ENCODE measurements at places on chromosomes 12 and 14.

DNA sequence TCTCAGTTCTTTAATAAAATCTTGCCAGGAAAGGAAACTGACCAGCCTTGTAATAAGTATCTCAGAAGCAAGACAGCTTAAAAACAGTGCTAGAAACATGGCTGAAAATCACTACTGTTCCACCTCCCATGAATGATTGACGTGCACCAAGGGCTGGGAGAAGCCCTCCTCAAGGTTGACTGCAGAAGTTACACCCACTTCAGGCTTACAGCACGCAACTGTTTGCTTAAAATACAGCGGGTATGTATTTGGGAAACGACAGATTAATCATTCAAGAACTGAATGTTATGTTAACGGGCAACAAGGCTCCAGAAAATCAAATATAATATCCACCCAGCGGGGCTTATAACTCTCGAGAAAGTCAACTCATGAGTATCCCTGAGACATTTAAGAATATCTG lies 22.1 kb downstream of the PRKD1 start:
- no peak for DNase-seq

DNA sequence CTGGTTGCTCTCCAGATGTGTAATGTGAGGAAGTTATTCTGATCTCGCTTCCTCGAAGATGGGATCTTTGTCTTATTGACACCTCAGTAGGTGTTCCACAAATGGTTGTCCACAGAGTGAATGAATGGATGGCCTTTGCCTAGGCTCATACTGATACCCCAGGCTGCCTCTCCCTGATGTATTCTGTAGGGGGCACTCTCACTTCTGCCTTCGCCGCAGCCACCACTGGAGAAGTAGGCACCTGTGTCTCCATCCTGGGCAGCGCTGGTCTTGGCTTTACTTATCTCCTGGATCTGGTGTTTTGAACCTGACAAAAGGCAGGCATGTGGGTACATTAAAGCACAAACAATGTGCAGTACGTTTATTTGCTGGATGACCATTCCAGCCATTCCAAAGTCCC lies 82.1 kb downstream of the ZFP36L1 start:
- DNase-seq, result no peak

DNA sequence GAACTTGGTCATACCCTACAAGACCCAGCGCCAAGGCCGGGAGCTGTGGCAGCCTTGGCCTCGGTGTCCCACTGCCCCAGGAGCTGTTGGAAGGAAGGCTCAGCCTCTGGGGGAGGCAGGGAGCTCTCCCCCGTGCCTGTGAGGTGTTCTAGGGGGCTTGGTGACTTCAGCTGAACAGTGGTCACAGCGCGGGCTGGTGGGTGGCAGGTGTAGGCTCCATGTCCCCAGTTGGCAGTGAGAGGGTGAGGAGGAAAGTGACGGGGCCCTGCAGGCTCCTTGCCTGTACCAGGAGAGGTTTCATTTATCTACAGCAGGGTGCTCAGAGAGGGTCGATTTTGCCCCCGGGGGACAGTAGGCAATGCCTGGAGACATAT lies 47.5 kb downstream of the DLK1 start:
- no peak for DNase-seq

- DNase-seq, result no peak
These were observed 47.9 kb downstream of the RPH3A start for GRCh38 chr12:112839386-112839972.

GRCh38 chr14:75369506-75369905 lies 58.3 kb upstream of the JDP2 start:
- no peak for DNase-seq

DNA sequence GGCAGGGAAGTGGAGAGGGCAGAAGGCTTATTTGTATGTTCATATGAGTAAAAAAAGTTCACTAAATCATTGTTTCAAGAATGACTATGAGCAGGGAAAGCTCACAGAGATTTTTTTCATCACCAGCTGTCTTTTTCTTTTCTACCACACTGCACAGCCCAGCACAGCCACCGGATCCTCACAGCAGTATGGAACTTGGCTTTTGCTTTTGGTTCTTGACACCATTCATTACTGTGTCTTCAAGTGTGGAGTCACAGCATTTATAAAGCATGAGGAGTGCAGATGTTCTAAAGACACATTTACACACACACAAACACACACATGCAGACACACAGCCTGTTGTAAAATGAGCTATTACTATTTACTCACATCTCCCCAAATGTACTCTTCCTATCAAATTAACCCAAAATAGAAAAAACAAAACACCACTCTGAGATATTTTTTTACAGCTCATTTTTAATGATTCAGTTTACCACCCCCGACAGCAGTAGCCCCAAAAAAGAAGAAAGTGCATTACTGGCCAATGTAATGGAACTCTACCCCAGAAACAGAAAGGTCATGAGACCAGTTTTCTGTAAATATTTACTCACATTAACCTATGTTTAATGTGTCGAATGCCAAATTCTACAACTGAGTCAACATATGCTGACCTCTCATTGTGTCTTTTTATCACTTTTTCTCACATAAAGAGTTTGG lies 60.5 kb downstream of the BTG1 start:
- DNase-seq, result no peak

DNA sequence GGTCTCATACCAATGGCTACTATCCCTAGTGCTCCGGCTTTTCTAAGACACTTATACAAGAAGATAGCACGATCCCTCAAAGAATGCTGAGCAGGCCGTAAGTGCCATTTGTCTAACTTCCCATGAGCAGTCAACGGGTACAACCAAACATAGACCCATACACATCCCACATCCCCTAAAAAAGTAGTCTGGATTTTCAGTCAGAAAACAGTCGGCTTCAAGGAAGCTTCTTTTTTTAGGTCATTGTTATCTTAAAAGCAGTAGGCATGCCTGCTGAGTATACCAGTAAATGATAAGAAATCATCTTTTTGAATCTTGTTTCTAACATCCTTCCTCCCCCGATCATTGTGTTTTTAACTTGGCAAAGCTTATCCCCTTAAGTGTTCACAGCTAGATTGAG lies 19.8 kb downstream of the OSBPL8 start:
- DNase-seq, result no peak

DNA sequence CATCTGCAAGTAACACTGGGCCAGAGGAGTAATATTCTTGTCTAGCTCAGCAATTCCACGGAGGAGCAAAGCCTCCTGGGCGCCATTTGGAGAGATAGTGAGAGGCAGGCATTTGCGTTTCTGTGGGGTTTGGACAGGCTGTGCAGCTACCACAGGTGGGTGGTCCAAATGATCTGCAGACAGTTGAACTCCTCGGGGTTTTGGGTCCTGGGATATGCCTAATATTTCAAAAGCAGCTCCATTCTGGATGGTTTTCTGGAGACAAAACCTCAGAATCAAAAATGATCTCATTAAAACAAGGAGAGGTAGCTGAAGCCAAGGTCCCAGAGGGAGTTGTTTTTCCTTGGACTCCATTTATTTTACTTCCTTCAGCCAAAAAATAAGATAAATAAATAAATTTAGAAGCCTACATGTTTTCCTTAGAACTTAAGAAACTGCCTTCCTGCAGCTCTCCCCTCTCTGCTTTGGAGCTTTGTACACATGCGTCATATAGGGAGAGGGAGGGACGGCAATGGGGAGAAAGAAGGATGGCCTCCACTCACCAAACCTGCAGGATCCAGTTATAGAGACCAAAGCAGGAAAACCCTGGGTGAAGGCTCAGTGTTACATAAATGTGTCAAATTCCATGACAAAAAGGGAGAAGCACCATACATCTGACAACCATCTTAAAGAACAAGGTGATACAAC lies 227.3 kb upstream of the DAAM1 start:
- no peak for DNase-seq

DNA sequence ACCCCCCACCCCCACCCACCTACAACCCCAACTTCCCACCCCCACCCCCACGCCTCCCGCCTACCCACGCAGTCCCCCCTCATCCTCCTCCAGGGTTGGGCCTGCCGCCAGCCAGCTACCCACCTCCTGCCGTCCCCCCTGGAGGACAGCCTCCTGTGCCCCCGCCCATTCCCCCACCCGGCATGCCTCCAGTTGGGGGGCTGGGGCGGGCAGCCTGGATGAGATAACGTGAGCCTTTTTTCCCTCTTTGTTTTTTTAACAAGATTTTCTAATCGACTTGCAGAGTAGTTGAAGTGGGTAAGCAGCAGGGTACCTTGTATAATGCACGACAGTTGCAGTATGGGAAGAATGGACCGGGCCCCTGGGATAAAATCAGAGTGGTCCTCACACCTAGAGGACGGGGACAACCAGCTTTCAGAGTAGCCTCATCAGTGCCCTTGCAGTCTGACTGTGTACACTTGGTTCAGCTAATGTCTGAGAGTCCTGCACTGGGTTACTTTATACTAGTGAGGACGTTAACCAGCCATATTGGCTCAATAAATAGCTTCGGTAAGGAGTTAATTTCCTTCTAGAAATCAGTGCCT lies 29.4 kb downstream of the CCNK start:
- DNase-seq, result no peak

DNA sequence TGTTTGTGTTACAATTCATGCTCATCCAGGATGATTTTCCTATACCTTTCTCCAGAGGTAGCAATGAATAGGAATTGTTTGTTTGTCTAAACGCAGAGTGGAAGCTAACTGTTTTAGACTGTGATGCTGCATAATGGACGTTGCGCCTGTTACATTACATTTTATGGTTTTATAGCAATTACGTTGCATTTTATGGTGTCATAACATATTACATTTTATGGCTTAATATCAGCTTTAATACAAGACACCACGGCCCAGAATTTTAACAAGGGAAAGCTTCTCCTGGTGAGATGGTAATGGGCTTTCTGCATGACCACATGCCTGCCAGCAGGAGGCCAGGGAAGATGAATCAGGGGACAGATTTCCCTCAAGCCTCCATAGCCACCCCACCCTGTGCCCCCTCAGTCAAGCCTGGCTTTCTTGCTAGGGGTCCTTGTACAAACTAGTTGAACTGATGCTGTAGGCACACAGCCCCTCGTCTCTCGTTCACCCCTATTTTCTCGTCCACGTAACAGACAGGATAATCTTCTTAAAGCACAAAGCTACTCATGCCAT lies 56.5 kb downstream of the HSPB8 start:
- DNase-seq, result no peak

DNA sequence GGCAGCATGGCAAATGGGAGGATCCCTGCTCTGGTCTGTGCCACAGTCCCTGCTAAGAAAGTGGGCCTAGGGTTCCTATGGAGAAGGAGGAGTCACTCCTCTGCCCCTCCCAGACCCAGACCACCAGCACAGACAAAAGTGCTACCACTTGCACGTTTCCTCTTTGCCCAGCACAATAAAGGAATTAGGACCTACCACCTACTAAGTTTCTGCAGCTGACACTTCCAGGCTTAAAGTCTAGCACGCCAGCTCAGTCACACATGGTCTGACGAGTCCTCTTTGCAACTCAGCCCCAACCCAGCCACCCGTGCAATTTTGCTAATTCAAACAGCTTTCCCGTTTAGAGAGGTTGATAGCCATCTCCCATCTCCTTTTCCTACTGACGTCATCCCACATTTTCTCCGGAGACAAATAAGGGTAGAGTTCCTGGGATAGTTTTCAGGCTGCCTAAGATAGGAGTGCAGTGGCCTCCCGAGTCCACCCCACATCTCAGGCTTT lies 66.2 kb upstream of the PTGR2 start:
- no peak for DNase-seq

DNA sequence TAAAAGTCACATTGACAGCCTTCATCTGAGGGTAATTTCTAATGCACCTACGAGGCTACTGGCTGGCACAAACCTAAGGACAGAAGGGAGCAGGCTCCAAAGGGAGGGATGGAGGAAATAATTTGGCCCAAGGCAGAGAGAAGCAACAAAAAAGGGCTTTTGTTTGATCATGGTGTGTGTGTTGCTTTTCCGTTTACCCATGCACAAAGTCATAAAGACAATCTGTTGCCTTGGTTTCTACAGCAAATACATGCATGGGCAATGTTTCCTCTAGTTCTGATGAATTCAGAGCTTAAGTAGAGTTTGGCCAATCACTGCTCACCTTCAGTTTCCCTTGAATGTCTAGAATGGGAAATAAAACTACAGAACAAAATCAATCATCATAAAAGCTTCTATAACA lies 262.5 kb upstream of the CAND1 start:
- no peak for DNase-seq

DNA sequence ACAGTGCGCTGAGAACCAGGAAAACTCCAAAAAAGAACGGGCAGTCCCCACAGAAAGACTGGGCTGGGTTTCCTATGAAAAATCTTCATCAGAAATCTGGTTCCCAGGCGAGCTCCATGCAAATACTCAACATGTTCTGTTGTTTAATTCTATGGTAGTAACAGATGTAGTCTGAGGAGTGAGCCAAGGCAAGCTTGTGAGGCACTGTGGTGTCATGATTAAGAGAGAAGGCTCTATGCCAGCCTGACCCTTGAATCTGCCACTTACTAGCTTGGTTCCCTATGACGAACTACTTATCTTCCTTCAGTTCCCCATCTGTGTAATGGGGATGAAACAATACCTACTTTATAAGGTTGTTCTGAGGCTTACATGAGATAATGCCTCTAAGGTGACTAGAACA lies 10.7 kb downstream of the POMT2 start:
- DNase-seq, result no peak

DNA sequence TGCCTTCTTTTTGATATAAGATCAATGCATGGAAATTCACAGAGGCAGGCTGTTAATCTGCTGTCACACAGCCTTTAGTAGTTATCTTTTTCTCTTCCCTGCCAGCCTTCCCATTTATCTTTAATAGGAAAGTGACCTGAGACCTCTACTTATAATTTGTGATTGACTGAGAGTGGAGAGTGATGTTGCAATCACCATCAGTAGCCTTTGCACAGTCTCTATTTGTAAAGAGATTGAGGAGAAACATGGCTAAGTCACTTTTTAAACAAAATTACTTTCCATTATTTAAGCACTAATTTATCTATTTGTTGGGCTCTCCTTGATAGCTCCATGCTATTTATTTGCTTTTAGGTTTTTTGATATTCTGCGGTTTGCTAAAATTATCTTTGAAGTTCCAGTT lies 19.9 kb downstream of the LMNTD1 start:
- no peak for DNase-seq

GRCh38 chr14:88420187-88420586 lies 34.7 kb downstream of the SPATA7 start:
- DNase-seq, result no peak

DNA sequence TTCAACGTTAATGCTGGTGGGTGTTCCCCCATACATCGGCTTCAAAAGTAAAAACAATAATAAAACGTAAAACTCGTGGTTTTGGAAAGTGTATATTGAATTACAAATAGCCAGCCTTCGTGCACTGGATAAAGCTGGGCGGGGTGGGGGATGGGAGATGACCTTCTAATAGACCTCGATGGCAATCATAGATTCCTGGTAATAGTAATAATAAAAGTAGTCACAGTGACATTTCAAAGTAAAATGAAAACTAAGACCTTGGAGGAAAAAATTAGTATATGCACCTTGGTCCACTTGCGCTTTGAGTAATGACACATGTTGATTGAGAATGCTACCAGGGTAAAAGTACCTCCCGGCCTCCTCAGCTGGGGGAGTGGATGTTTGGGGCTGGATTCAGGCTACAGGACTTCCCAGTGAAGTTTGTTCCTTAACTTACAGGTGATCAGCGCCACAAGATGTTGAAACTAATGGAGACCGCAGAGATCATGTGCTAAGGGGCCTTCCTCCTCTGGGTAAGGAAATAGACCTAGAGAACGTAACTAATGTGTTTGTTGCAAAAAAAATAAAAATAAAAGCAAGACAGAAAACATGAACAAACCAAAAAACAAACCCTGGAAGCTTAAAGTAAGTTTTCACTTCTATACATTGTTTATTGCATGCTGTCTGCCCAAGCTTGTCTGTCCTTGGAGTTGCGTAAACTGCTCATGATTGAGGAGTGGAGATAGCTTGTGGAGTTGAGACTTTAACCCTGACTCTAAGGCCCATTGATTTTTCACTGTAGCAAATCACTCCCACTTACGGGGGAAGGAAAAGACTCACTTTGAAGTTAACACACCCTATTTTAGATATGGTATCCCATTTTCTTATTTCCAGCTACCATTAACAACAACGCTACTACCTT lies 907 bp upstream of the LRIG3 start:
- no peak for DNase-seq

Measured in caudate nucleus (tissue), 63 donors.